ENCODE measurements at places on chromosomes 16 and 17.

- DNase-seq, result no peak
Measured at GRCh38 chr17:42872251-42872965, 21.4 kb downstream of the AOC3 start.

- no peak for DNase-seq
Measured at GRCh38 chr16:13325396-13325795, 424.0 kb downstream of the SHISA9 start.

GRCh38 chr17:75010683-75011400 is 1.6 kb upstream of the MRPL58 start:
- DNase-seq, result no peak

- no peak for DNase-seq
Measured at GRCh38 chr17:82480318-82480717, 21.8 kb downstream of the NARF start.

DNA sequence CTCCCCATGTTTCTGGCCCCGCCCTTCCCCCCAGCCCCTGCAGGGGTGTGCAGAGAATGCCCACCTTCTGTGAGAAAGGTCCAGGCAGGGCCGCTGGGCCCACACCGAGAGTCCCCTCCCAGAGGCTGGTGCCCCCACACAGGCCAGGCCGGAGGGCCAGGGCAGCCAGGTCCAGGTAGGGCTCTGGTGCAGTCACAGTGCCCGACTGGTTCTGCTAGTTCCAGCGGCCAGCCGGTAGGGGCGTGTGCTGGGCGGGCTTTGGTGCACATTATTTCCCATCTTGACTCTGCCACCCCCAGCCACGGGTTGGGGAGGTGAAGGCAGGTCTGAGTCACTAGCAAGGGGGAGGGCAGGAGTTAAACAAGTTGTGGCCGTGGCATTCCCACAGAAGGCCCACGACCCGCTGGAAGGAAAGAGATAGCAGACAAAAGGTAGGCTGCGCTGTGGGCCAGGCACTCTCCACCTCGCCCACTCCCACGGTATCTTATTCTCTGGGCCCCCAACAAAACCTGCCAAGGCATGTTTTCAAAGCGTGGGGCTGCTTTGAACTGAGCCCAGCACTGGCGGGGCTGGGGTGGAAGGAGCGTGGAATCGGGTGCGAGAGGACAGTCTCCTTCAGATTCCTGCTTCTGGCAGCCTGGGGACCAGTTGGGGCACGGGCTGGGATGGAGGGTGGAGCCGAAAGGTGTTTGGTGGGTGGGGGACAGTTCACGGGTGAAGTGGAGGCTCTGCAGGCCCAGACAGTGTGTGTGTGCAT is 1.9 kb downstream of the EPN3 start:
- no peak for DNase-seq
